Pancreas (tissue), 10 donors: ENCODE measurements at places on chromosomes 7 and 10. TPM values are rescaled to one million over a fixed set of nuclear protein-coding genes. Genes with fewer than 3 reads are reported as not detected.

ZKSCAN5 gene
- total RNA-seq: 1.7 TPM

DNA sequence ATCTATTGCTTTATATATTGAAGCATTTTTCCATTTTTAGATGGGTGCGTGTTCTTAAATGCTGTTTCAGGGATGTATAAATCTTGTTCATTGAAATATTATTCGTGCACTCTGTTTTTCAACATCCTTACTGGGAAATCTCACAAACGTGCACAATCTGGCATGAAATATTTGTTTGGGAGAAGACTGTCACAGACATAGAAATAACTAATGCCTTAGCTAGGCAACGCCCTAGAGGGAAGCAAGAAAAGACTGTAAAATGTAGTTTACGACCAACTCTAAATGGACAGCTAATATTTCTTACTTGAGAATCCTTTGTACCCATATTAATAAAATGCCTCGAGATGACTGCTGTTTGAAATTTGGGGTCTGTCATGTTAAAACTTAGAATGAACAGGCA is 8.9 kb downstream of the DOCK4 start:
- DNase-seq: no peak
- no peaks in the 10 kb centered on the region for H3K27me3 ChIP-seq
- H3K27ac ChIP-seq: no peak overlapping the region
- no peaks in the 10 kb centered on the region for H3K4me1 ChIP-seq
- no peaks in the 10 kb centered on the region for H3K36me3 ChIP-seq

DNA sequence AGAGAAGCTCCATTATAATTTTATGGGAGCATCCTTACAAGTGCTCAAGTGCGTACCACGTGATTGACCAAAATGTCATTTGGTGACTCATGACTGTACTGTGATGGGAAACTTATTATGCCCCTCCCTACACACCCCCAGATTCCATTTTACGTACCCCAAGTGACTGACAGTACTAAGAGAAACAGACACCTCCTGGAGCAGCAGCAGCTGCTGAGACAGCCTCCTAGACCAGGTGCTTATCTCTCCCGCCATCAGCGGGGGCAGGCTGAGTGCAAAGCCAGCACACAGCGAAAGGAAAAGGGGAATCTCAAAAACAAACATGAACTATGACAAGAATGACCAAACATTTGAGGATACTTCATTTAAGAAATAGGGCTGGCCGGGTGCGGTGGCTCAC is 4.2 kb upstream of the ADAM12 start:
- H3K27me3 ChIP-seq: no peaks in the 10 kb centered on the region
- H3K4me1 ChIP-seq: peaks cover 6% of the 10 kb centered on the region
- H3K27ac ChIP-seq: no peak overlapping the region
- H3K36me3 ChIP-seq: no peaks in the 10 kb centered on the region
- no peak for DNase-seq

GRCh38 chr10:62019013-62019684 is 117.7 kb downstream of the ARID5B start:
- no peak for DNase-seq
- no peak overlapping the region for H3K4me3 ChIP-seq
- H3K4me1 ChIP-seq: peaks cover 15% of the 10 kb centered on the region
- H3K36me3 ChIP-seq: no peaks in the 10 kb centered on the region
- no peaks in the 10 kb centered on the region for H3K27me3 ChIP-seq

DNA sequence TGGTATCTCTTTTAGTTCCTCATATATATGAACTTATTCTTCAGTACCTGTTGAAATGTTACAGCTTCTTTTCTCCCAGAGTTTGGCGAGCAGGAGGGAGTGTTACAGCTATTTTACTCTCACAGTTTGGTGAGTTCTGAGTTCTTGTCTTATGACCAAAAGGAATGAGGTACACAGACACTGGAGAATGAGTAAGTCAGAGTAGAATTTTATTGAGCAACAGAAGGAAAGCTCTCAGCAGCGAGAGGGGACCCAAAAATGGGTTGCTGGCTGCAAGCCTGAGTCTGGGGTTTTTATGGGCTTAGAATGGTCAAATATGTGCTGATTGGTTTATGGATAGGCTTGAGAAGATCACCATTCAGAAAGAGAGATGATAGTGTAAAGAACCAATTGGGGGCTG is 175.2 kb downstream of the CDK14 start:
- no peak for DNase-seq
- no peaks in the 10 kb centered on the region for H3K36me3 ChIP-seq
- H3K4me1 ChIP-seq: peaks cover 24% of the 10 kb centered on the region
- H3K4me3 ChIP-seq: no peak overlapping the region
- no peak overlapping the region for H3K27ac ChIP-seq

DNA sequence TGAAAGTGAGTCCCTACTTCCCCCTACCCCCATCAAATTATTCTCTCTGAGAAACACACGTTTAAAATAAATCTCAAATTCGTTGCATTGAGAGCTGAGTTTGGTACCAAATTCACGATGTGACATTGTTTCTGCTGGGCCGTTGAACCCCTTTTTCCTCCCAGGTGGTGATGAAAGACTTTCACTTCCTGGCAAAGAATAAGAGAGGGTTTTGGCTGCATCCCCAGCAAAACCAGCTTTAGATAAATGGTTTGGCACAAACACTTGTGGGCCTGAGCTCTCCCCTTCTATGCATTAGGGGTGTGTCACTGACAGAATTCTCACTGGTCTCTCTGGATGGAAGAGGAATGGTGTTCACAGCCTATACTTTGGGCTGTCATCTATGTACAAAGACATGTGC is 8.8 kb upstream of the DNTT start:
- H3K4me3 ChIP-seq: no peak overlapping the region
- H3K36me3 ChIP-seq: no peaks in the 10 kb centered on the region
- H3K27me3 ChIP-seq: no peaks in the 10 kb centered on the region
- no peak for DNase-seq

GRCh38 chr10:48605786-48606529 is 1.1 kb upstream of the ARHGAP22 start:
- H3K4me3 ChIP-seq: no peak overlapping the region
- peaks cover 8% of the 10 kb centered on the region for H3K27me3 ChIP-seq
- H3K36me3 ChIP-seq: no peaks in the 10 kb centered on the region
- no peak for DNase-seq

- H3K36me3 ChIP-seq: no peaks in the 10 kb centered on the region
- DNase-seq: no peak
- H3K4me1 ChIP-seq: no peaks in the 10 kb centered on the region
- no peaks in the 10 kb centered on the region for H3K27me3 ChIP-seq
- no peak overlapping the region for H3K4me3 ChIP-seq
Observed at GRCh38 chr7:108384716-108385483, 71.3 kb downstream of the NRCAM start.

- no peak for DNase-seq
- H3K4me1 ChIP-seq: no peaks in the 10 kb centered on the region
- H3K27ac ChIP-seq: no peak overlapping the region
- no peaks in the 10 kb centered on the region for H3K27me3 ChIP-seq
- H3K36me3 ChIP-seq: no peaks in the 10 kb centered on the region
Observed at GRCh38 chr10:102975483-102976379, 57.6 kb downstream of the CNNM2 start.

ATP5F1C gene
- 145 TPM for total RNA-seq

DNA sequence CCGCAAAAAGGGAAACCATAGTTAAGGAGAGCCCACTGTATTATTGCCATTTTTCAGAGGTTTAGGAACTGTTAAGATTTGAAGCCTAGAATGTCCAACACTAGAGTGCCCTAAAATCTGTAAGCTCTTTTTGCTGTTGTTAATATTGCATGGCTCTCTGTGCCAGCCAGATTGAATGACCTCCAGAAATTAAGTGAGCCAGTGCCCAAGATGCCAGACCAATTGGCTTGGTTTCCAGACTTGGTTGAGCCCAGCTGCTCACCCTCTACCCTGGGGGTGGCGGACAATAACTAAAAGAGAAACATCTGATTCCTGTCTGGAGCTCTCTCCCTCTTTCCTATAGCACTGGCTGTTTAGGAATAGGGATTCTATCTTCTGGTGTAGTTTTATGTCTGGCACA is 340.1 kb downstream of the PHF14 start:
- H3K27me3 ChIP-seq: no peaks in the 10 kb centered on the region
- no peak for DNase-seq

MBLAC1 gene
- 1.1 TPM for total RNA-seq

SSC4D gene
- total RNA-seq: 0.79 TPM

- H3K4me1 ChIP-seq: peaks cover 3% of the 10 kb centered on the region
- H3K27me3 ChIP-seq: no peaks in the 10 kb centered on the region
- no peak for DNase-seq
- no peak overlapping the region for H3K27ac ChIP-seq
Observed at GRCh38 chr7:107147464-107148393, 21.1 kb upstream of the HBP1 start.

DNA sequence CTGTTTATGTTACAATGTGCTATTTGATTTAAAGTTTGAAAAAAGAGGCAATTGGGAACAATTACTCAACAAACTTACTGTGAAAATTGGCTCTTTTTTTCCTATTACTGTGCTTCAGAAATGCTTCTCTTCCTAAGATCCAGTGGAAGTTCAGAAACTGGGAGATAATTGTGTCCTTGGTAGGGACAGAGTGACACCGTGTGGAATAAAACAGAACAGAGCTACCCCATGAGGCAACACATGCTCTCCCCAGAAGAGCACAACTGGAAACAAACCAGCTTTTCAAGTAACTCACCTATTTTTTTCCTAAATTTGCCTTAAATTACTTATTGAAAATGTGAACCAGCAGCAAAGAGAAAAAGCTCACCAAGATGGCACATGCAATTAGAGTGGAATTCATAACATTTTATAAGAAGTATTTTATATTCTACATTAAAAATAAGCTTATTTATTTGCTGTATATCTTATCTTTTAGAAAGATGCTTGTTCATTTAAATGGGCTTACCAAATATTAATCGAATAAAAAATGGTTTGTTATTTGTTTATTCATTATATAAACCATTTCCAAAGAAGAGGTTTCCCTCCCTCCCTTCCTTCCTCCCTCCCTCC is 346.1 kb upstream of the ANKRD30A start:
- H3K4me3 ChIP-seq: no peak overlapping the region
- no peak for DNase-seq
- no peaks in the 10 kb centered on the region for H3K27me3 ChIP-seq
- H3K36me3 ChIP-seq: no peaks in the 10 kb centered on the region
- H3K27ac ChIP-seq: no peak overlapping the region

DNA sequence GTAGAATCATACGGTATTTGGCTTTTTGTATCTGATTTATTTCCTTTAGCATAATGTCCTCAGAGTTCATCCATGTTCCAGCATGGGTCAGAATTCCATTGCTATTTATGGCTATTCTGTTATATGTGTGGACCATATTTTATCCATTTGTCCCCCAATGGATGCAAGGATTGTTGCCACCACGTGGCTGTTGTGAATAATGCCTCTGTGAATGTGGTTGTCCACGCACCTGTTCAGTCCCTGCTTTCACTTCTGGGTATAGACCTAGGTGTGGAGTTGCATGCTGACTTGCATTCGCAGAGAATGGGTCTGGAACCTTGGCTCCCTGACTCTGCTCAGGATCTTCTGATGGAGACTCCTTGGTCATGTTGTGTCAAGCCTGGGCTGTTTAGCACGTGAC is 199.9 kb downstream of the CAMK1D start:
- no peaks in the 10 kb centered on the region for H3K4me1 ChIP-seq
- H3K36me3 ChIP-seq: no peaks in the 10 kb centered on the region
- H3K27ac ChIP-seq: no peak overlapping the region
- no peaks in the 10 kb centered on the region for H3K27me3 ChIP-seq
- H3K4me3 ChIP-seq: no peak overlapping the region

PRKAR2B gene
- 8.3 TPM for total RNA-seq

DNA sequence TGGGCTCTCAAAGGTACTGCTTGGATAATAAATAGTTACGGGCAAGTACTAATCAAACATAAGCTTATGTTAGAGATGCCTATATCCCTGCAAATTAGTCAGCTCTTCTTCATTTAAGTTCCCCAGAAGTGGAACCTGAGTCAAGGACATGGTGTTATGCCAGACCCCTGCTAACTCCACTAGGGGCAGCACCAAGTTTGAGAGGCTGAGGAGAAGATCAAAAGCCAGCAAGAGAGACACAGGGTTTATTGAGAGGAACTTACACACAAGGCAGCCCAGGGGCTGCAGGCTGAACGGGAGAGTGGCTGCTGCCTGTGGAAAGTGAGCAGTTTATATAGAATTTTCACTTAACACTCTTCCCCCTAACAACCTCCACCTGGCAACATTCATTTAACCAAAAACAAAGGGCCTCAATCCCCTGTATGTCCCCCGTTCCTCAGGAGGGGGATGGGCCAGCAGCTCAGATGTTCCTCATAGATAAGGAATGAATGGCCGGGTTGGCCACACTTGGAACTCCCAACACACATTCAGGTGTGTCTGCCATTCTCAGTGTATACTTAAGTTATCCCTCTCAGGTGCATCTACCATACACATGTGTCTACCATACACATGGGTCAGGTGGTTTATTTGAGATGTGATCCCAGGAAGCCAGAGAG is 62.6 kb upstream of the GHITM start:
- no peak for DNase-seq
- no peaks in the 10 kb centered on the region for H3K4me1 ChIP-seq
- no peak overlapping the region for H3K27ac ChIP-seq
- H3K27me3 ChIP-seq: no peaks in the 10 kb centered on the region

GRCh38 chr7:38655833-38656774 is 24.9 kb upstream of the AMPH start:
- no peaks in the 10 kb centered on the region for H3K4me1 ChIP-seq
- H3K27ac ChIP-seq: no peak overlapping the region
- H3K27me3 ChIP-seq: no peaks in the 10 kb centered on the region
- no peak overlapping the region for H3K4me3 ChIP-seq
- H3K36me3 ChIP-seq: no peaks in the 10 kb centered on the region
- DNase-seq: no peak

DNA sequence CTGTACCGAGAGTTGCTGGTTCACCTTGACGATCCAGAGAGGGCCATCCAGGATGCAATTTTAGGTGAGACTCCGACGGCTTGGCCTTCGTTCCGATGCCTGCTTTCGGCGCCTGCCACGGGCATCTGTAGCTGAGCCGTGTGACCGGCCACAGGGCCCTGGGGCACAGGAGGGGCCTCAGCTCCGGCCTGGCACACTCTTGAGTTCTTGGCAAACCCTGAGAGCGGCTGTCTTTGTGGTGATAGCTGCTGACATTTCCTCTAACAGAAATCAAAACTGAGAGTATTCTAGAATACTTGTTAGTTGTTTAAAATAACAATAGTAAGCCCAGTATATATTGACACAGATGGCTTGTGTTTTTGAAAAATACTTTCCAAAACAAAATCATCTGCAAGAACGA is 52.2 kb upstream of the SUN1 start:
- H3K27ac ChIP-seq: no peak overlapping the region
- no peak for DNase-seq
- no peaks in the 10 kb centered on the region for H3K27me3 ChIP-seq
- H3K36me3 ChIP-seq: peaks cover 13% of the 10 kb centered on the region

DNA sequence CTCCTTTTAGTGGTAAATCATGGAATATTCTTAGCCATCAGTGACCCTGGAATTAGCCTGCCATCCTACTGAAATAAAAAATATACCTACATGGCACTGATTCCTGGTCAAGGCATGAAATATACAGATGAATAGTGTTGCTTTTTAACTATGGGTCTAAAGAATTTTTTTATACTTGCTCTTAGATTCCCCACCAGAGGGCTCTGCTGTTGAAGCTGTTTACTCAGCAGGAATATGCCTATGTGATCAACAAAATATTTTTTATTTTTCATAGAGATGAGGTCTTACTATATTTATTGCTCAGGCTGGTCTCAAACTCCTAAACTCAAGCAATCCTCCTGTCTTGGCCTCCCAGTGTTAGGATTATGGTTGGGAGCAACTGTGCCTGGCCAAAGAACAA is 13.5 kb downstream of the ZC3HC1 start:
- H3K27me3 ChIP-seq: no peaks in the 10 kb centered on the region
- H3K4me1 ChIP-seq: no peaks in the 10 kb centered on the region
- H3K4me3 ChIP-seq: no peak overlapping the region
- no peak overlapping the region for H3K27ac ChIP-seq
- DNase-seq: no peak
